AML-193 (cell line): ENCODE measurements at places on chromosomes 5 and 9.

- no peak for DNase-seq
These were observed 38.0 kb downstream of the GADD45G start for GRCh38 chr9:89642789-89643188.

DNA sequence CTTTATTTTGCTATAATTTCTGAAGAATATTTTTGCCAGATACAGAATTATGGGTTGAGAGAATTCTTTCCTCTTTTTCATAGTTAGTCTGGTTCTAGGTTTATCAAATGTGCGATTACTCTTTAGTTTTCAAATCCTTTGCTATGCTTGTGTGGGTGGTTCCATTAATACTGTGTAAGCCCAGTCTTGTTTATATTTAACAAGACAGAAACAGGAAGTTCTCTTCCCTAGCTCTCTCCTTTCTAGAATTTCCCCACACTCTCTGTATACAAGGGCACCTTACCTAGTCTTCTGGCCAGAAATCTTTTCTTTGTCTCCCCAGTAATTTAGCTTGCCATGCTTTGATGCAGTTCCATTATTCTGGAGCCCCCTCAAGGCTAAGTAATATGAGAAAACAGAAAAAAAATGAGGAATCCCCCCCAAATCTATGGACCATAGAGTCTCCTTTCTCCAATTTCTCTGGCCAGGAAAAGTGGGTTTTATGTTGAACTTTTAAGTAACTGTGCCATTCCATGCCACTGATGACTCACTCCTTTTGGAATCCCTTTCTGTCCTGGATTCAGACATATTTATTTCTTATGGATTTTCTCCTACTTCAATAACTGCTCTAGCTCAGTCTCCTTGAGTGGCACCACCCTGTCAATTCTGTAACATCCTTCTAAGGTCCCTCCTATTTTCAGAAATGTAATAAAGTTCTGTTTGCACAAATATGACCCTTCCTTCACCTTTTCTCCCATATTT lies 1714.1 kb downstream of the EFNA5 start:
- no peak for DNase-seq

DNA sequence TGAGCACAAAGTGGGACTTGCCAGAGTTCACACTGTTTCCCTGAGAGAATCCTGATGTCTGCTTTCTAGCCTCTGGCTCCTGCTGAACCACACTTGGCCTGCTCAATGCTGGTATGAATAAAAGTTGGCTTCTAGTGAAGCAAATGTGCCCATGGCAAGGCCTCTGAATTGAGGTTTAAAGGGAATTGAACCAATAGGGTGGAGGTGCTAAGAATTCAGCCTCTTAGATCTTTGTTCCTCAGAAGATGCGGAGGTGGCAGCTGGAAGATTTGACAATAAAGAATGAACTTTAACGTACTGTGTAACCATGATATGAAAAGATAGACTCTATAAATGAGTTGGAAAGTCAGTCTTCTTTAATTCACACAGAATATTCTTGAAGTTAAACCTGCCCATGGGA lies 57.2 kb downstream of the RASGRF2 start:
- DNase-seq: no peak

- DNase-seq: no peak
These were observed 53.4 kb downstream of the MAN2A1 start for GRCh38 chr5:109743041-109743531.

- DNase-seq: no peak
These were observed 63.4 kb downstream of the TAF11L14 start for GRCh38 chr5:17697671-17698070.

DNA sequence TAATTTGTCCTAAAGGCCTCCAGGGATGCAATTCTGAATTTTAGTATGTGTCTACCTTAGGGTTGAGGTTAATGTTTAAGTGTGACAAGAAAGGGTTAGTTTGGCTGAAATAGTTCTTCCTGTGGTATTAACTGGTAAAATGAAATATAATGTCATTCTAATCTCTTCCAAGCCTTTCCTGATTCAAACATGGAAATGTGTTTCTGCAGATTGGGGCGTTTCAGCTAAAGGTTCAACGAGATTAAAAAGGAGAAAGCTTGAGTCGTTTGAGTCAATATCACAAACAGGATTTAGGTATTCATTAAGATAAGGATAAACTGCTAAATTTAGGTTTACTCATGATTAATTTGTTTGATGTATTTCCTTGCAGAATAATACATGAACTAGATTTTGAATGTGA lies 34.4 kb upstream of the ALDOB start:
- DNase-seq: no peak

- no peak for DNase-seq
These were observed 175.8 kb downstream of the CACNA1B start for GRCh38 chr9:138053321-138053868.

GRCh38 chr5:176849611-176850227 lies 39.4 kb downstream of the UNC5A start:
- no peak for DNase-seq

GRCh38 chr9:81684635-81685034 lies 4.7 kb downstream of the TLE1 start:
- no peak for DNase-seq

DNA sequence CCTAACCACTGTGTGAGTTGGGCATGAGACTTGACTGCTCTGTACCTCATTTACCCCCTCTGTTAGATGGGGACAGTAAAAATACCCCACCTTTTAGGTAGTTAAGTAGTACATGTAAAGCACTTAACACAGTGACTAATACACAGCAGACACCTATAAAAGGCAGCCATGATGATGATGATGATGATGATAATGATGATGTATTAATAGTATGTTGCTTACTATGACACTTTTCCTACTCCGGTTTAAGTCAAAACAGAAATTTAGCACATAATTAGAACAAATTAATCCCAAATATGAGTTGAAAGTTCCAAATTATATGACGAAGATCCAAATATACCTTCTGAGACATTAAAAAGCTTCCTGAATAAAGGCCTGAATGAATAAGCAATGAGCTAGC lies 222.1 kb downstream of the GAPVD1 start:
- DNase-seq: no peak

- no peak for DNase-seq
These were observed 299.0 kb downstream of the FBXL7 start for GRCh38 chr5:15799014-15799413.

DNA sequence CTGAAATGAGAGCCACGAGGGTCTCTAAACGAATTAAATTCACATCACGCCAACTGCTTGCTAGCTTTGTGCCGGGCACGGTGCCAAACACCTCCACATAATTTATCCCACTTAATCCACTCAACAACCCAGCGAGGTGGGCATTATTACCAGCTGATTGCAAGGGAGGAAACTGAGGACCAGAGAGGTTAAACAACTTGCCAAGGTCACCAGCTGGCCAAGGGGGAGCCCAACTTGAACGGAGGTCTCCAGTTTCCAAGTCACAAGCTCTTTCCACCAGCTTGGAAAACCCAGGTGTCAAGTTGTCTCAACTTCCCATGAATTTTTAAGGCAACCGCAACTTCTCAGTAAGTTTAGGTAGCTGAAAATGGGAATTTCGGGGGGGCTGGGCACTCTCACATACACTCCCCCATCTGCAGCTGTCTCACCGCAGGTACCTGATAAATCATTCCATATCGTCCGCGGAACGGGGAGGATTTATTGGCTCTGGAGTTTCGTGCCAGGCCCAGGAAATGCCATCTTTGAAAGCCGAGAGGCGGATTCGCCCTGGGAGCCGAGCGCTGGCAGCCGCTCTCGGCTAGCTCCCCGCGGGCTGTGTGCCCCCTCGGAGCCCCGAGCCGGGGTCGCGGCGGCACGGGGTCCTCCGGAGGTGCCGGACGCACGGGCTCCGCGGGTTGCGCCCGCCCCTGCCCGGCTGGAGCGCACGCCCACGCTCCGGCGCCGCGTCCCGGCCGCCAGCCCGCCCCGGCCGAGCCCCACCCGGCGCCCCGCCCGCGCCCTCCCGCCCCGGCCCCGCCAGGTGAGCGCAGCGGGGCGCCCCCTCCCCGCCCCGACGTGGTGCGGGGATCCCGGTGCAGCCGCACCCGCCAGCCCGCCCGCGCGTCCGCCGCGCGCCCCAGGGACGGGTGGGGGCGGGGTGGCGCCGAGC lies 617 bp downstream of the PTPN3 start:
- DNase-seq: no peak

DNA sequence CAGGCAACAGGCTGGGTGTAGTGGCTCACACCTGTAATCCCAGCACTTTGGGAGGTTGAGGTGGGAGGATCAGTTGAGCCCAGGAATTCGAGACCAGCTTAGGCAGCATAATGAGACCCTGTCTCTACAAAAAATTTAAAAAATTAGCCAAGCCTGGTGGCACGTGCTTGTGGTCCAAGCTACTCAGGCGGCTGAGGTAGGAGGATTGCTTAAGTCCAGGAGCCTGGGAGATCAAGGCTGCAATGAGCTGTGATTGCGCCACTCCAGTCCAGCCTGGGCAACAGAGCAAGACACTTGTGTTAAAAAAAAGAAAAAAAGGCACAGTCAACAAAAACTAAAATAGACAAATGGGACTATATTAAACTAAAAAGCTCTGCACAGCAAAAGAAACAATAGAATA lies 29.3 kb downstream of the ATP6V0E1 start:
- DNase-seq: no peak

DNA sequence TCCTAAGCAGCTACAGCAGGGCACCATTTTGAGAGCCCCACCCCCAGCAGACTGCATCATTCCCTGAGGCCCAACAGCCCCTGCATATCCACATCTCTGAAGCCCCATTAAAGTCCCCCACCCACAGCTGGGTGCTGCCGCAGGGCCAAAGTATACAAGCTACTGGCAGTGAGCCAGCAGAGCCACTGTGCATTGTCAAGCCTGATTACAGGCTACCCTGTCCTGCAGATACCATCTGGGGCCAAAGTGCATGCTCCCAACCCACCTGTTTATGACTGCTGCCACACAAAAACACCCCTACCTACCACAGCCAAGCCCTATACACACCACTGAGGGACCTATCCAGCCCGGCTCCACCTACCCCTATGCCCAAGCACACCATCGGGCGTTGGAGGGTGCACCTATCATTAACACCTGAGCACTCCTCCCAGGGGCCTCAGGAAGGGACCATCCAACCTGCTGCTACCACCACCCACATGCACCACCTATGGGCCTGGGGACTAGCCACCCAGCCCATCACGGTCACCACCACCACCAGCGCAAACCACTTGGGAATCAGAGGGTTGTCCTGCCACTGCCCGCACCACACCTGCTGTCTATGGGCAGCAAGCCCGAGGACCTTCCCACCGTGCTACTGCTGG lies 105.0 kb downstream of the PLPP1 start:
- no peak for DNase-seq

DNA sequence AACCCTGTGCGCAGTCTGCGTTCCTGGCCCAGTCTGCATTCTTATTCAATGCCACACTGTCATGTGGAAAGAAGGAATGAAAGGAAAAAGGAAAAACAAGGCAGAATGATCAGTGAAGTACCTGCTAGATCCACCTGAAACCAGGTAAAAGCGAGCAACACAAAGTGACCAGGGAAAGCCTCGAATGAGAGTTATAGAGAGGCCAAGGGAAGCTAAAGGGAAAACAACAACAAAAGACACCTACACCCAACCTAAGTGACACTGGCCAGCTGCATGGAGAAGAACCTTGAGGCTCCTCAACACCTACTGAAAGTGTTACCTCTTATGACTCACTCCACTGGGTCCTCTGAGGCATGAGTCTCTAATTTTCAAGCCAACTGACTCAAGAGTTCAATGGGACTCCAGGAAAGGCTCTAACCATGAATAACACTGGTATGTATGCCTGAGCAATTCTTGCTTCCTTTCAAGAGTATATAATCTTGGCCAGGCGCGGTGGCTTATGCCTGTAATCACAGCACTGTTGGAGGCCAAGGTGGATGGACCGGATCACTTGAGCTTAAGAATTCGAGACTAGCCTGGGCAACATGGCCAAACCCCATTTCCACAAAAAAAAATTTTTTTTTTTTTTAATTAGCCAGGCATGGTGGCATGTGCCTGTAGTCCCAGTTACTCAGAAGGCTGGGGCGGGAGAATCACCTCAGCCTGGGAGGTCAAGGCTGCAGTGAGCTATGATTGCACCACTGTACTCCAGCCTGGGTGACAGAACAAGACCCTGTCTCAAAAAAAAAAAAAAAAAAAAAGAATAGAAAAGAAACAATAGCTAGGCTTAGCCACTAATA lies 29.0 kb downstream of the MTMR12 start:
- no peak for DNase-seq

GRCh38 chr9:79574136-79574535 lies 2.4 kb downstream of the TLE4 start:
- DNase-seq: no peak

GRCh38 chr9:35453786-35454185 lies 36.1 kb upstream of the RUSC2 start:
- DNase-seq: no peak

DNA sequence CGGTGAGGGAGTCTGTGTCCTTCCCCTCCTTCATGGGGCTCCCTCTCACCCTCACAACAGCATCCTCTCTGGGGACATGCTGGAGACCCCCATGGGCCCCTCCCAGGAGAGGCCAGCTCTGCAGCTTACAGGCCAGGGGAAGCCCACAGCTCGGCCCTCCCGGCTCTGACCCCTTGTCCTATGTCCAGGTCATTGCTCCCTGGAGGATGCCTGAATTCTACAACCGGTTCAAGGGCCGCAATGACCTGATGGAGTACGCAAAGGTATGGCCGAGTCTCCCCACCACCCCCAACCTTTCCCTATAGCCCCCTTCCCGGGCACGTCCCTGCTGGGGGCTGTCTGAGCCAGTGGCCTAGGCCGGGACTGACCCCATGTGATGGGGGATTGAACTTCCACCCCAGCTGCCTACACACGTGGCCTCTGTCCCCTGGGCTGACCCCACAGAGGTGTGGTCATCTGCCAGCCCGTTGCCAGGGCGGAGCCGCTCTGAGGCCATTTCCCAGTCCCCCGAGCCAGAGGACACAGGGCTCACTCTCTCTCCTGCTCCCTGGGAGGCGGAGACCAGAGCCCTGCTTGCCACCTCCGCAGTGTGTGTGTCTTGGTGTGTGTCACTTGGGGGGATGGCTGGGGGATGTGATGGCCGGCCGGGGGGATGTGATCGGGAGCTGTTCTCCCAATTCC lies 21.9 kb downstream of the ASS1 start:
- DNase-seq: no peak

- no peak for DNase-seq
These were observed 4.0 kb downstream of the TTLL11 start for GRCh38 chr9:122088880-122089706.

- DNase-seq: no peak
These were observed 103.2 kb downstream of the USP20 start for GRCh38 chr9:129938291-129938979.

GRCh38 chr5:137252512-137252911 lies 246.6 kb downstream of the SPOCK1 start:
- DNase-seq: no peak

GRCh38 chr9:92310562-92310961 lies 14.6 kb downstream of the NOL8 start:
- DNase-seq: no peak

DNA sequence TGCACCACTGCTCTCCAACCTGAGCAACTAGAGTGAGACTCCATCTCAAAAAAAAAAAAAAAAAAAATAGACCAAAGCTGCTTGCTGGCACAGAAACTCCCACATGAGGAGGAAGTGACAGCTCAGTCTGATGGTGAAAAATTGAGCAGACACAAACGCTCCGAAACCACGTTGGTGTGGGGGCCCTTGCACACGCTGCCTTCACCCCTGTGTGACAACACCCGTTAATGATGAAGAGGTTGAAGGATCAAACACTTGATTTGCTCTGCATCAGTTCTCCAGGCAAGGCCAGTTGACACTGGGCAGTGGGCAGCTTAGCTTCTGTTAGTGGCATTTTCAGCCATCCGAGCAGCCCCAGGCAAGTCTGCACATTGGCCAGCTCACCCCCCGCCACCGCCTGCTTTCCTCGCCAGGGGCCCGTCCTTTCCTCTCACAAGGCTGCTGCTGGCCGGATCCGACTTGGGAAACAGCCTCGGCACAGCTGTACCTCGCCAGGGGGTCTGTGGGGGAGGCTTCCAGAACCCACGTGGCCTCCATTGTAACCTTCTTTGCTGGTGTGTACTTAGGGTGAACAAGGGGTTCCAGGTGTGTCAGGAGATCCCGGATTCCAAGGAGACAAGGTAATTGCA lies 79.8 kb downstream of the COL27A1 start:
- DNase-seq: no peak
